ENCODE measurements at places on chromosomes 12 and 14.

- DNase-seq: no peak
Observed at GRCh38 chr14:102971314-102971713, 48.9 kb downstream of the AMN start.

- no peak for DNase-seq
Observed at GRCh38 chr12:53844994-53845844, 93.4 kb upstream of the HOXC13 start.

DNA sequence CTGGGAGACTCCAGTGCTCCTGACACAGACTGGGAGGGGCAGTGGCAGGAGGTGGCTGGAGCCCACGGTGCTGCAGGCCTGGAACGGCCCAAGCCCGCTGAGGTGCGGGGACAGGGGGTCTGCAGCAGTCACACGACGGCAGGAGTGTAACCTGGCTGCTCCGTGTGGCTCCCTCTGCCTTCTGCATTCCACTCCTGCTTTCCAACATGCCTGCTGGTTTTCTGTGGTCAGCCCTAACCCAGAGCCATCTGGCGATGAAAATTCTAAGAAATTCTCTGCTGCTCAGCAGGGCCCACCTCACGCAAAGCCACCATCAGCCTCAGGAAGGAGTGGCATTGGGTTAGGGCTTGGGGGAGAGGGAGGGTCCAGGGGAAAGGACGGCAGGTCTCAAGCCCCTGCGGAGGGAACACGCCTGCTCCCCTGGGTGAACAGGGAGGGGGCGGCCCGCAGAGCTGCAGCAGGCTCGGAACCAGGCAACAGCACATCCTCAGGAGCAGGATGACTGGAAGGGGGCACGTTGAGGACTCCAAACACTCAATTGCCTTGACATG is 5.0 kb upstream of the FBRSL1 start:
- DNase-seq: no peak

GRCh38 chr12:41907021-41907420 is 237.7 kb downstream of the GXYLT1 start:
- DNase-seq: no peak

GRCh38 chr14:45136399-45136798 is 669 bp downstream of the FANCM start:
- no peak for DNase-seq

- DNase-seq: no peak
Observed at GRCh38 chr12:128554546-128555304, 269.0 kb downstream of the SLC15A4 start.

DNA sequence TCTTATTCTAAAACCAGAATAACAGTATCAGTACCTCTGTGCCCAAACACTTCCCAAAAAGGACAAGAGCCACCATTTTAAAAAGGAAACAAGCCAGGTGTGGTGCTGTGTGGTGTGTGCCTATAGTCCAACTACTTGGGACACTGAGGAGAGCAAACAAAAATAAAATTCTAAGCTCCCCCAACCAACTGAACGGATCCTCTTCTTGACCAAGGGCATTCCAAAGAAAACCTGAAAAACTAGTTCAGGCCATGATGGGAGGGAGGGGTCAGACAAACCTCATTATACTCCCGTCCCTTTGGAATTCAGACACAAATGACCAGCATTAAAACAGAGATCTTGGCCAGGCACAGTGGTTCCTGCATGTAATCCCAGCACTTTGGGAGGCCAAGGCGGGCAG is 20.5 kb downstream of the SLC11A2 start:
- DNase-seq: no peak

GRCh38 chr12:43158126-43158525 is 393.9 kb downstream of the ADAMTS20 start:
- no peak for DNase-seq

DNA sequence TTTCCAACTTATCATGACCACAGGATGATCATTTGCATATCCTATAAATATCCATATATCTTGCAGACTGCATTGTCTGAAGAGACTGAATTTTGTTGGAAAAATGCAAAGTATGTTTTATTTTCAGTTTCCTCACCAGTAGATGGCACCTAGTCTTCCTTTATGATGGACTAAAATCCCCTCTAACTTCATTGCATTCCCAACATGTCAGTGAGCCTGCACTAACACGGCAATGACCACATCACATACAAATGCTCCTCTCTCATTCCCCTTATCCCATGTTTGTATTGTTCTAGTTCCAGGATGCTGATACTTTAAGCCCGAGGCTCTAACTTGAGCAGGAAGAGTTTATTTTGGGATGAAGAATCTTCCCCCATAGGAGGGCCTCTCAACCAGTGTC is 24.7 kb upstream of the MYBPC1 start:
- DNase-seq: no peak

GRCh38 chr12:67471810-67472209 is 176.7 kb upstream of the DYRK2 start:
- no peak for DNase-seq

- DNase-seq: no peak
Observed at GRCh38 chr12:49947593-49948226, 2.8 kb upstream of the AQP2 start.

GRCh38 chr12:117457189-117457588 is 95.8 kb upstream of the NOS1 start:
- no peak for DNase-seq

DNA sequence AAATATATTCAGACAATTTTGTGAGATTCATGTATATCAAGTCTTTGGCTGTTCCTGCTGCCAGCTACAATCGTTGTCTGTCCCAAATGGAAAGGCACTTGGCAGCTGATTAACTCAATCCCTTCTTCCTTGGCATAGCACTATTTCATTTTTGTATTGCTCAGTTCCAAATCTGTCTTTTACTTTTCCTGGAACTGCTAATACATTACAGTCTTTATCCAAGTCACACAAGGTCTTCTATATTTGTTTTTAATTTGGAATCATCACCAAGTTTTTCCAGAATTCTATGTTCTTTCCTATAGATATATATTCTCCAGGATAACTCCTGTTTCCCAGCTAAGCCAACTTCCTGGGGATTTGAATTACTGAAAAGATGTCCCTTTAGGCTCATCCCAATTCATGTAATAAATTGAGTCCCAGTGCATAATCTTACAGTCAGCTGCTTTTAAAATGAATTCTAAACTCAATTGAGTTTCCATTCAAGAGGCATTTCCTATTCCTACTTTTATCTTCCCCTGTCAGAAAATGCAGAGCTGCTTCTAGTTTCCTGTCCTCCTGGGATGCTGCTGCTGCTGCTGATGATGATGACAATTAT is 45.9 kb downstream of the DYRK2 start:
- no peak for DNase-seq

- DNase-seq: no peak
Observed at GRCh38 chr12:79747274-79747673, 56.5 kb upstream of the PAWR start.

- no peak for DNase-seq
Observed at GRCh38 chr12:66629138-66629870, 49.6 kb downstream of the GRIP1 start.

DNA sequence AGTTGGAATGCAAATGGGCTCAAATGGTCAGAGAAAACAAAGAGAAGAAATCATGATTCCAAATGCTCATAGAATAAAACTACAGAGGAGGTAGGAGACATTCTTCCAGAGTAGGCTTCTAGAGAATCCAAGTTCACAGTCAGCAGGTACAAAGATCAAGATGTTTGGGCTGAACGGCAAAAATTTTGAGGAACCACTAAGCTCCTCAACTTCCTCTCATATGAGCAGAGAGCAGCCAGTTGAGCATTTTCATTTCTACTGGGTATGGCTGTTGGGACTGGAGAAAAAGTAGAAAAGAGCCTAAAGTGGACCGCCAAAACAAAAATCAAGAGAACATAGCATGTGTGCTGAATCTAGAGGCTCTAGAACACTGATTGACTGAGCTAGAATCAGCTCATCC is 73.8 kb upstream of the ARID2 start:
- peak; percentile 56 for DNase-seq

DNA sequence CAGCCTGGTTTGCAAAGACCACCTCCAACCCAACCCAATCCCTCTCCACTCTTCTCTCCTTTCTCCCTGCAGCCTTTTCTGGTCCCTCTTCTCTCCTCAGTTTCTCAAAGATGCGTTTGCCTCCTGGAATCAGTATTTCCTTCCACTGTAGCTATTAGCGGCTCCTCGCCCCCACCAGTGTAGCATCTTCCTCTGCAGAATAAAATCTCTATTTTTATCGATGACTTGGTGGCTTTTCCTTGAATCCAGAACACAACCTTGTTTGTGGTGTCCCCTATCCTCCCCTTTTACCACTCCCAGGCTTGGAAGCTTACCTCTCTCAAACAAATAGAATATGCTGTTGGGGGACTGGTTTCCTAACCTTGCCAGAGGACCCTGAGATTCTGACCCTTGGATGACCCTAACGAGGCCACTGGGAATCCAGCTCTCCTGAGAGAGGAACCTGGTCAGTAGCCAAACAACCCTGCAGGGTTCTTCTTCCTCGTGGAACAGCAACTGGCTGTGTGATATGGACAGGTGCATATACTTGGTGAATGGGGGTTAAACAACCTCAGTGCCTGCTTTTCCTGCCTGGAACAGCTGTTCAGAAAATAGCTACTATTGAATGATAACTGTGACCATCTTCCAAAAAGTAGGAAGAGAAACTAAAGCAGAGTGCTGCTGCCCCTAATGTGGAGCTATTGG is 4.4 kb downstream of the WNT1 start:
- DNase-seq: no peak

DNA sequence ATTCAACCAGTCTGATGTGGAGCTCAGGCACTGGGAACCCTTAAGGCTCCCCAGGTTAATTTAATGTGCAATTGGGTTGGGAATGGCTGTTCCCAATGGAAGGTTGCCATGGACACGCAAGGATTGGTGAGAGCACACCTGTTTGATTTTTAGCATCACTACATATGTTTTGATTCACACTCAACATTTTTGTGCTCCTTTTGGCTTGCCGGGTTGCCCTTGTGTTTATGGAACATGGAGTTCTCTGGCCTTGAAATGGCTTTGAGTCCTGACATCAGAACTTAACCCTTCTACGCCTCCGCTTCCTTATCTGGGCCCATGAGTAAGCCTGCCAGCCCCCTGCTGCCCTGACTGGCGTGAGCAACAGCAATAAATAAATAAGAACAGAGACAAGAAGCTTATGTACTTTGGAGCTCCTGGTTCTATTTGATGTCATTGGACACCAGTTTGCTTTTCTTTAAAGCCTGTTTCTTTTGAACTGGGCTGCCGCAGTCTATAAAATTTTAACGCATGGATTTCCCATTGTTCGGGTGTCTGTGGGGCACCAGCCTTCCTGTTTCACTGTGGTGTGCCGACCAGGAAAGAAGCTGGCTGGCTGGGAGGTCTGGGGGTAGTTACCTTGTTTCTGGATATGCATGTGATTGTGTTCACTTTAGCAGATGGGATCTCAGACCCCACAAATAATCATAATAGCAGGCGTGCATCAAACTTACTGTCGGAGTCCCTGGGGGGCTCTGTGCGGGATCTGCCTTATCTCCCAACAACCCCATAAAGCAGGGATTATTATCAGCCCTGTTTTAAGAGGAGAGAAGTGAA is 27.8 kb downstream of the TBX3 start:
- DNase-seq: no peak

GRCh38 chr12:14564336-14564959 is 3.2 kb downstream of the PLBD1 start:
- DNase-seq: no peak

GRCh38 chr12:71756054-71756690 is 1.5 kb downstream of the RAB21 start:
- DNase-seq: no peak

All from HL-60 (cell line).